Astrocyte of the hippocampus (primary cell): ENCODE measurements at places on chromosomes 3 and 15.
A peak's percentile ranks its signal among the peaks of the same experiment; 100 is the strongest.

GRCh38 chr3:134337511-134338200 is 36.6 kb downstream of the AMOTL2 start:
- peak; percentile 3 for DNase-seq

DNA sequence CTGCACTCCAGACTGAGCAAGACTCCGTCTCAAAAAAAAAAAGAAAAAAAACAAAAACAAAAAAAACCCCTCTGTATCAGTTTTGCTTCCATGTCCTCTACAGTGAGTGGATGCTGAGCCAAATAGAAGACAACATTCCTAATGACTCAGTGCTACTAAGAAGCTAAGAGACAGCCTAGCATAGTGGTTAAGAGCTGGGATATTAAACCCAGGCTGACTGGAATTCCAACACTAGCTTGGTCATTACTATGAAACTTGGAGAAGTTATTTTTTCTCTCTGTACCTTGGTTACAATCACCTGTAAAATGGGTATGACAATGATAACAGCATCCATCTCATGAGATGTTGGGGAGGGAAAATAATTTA is 60.9 kb upstream of the PYGO1 start:
- DNase-seq = peak; percentile 75

GRCh38 chr15:90646662-90647305 is 70.4 kb upstream of the BLM start:
- no peak for DNase-seq

DNA sequence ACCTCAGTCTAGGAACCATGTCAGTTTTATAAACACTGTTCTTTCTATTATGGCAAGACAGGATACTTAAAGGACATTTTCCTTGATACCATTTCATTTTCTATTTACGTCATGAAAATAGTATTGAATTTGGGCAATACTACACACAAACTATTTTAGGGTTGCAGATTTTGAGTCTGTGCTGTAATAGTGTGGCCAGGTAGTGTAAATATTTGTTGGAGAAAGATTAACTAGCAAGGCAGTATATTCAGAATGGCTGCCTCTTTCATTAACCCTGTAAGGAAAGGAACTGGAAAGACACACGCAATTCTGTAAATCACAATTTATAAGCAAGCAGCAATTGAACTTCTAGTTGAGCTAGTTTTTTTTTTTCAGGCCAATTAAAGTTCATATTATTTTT is 2.0 kb downstream of the CTXND1 start:
- no peak for DNase-seq

DNA sequence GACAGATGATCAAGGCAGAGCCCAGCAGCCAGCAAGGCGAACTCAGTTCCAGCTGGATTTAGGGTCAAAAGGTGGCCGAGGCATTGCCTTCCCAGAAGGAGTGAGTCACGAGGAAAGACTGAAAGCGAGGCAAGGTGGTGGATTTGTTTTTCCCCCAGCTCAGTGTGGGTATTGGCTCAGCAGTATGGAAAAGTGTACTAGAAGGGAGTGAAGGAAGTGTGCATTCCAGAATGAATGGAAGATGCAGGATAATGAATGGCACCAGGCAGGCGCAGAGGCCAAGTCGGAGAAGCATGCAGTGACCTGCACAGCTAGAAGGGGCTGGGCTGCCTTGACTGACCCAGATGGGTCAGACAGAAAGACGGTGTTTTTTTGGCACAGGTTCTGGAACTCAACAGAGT is 46.3 kb downstream of the FOXP1 start:
- peak; percentile 95 for DNase-seq

DNA sequence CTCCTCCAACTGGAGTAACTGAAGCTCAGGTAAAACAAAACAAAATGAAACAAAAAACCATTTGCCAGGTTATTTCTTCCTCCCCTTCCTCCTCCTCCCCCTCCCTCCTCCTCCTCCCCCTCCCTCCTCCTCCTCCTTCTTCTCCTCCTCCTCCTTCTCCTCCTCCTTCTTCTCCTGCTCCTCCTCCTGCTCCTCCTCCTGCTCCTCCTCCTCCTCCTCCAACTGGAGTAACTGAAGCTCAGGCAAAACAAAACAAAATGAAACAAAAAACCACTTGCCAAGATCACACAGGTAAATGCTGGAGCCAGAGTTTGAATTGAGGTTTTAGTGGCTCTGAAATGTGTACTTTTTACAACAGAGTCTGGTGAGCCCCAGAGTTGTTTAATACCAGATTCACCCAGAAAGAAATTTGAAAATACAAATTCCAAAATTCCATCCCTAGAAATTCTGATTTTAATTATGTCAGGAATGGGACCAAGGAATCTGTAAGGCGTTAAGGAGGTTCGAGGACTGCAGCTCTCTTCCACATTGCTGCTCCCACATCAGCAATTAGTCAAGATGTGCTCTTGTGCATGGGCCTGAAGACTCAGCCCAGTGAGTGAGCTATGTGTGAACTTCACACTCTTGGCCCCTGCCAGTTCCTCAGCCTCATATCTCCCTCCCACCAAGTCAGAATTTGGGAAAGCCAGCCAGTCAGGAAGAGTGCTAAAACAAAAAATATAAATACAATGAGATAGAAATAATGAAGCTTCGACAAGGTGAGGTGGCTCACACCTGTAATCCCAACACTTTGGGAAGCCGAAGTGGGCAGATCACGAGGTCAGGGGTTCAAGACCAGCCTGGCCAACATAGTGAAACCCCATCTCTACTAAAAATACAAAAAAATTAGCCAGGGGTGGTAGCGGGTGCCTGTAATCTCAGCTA is 31.6 kb upstream of the ZNF770 start:
- no peak for DNase-seq

DNA sequence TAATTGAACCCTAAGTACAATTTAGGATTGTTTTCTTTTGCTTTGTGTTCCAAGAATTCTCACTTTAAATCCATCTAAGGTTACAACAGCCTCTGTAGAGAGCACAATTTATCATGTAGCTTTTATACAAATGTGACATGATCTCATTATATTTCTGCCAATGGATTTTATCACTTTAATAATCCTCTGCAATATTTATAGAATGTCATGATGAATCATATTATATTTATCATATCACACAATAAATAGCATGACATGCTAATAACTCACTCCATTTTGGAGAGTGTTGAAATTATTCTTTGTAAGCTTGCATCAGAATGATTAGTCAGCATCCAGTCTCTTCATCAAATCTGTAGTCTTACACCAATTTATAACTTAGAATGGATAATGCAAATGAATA is 280.6 kb upstream of the ZNF717 start:
- DNase-seq = no peak

GRCh38 chr3:140686128-140686527 is 8.3 kb downstream of the TRIM42 start:
- DNase-seq = no peak

DNA sequence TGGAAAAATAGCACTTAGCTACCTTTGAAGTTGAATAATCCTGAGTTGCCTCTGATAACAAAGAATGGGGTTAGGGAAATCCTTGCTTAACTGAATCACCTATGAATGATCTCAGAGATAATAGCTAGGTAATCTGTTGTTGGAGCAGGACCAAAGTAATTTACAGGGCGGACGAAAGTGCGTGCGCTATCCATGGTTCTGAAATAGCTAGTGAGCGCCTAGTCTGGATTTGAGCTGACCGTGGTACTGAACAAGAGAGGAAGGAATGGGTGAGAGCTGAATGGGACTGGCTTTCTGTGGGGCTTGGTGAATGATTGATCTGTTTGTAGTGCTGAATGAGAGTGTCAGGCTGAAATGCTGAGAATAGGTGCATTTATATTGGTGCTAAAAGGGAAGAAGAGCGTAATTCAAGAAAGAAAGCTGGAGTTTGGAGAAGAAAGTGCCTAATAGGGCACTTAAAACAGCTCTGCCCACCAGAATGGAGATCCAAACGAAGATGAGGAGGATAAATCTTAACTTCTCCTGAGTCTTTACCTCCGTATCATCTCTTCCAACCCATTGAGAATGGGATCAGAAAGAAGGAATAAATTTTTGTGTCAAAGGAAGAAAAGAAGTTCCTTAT is 10.1 kb downstream of the SCN10A start:
- DNase-seq = peak; percentile 88

DNA sequence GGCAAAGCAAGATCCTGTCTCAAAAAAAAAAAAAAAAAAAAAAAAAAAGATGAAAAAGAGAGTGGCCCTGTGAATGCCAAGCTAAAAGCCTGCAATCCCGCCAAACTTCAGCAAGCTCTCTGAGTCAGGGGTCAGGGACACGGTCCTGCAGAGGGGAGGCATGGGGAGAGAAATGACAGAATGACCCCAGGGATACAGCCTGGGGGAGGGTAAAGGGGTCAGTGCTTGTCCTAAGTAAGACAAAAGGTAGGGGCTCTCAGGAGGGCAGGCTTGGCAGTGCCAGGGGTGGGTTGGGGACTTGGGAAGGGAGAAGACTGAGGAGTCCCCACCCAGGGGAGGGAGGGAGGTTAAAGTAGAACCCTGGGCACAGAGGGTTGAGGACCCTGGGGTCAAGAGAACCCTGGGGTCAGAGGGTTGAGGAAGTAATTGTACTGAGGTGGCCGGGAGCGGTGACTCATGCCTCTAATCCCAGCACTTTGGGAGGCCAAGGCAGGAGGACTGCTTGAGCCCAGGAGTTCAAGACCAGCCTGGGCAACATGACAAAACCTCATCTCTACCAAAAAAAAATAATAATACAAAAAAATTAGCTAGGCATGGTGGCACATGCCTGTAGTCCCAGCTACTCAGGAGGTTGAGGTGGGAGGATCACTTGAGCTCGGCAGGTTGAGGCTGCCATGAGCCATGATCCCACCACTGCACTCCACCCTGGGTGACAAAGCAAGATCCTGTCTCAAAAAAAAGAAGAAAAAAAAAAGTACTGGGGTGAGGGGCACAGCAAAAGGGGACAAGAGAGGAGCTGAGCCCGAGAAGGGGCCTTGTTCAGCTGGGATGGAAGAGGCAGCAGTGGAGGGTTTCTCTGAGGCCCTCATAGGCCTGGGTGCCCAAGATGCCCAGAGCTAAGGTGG is 5.2 kb upstream of the SEMA3B start:
- DNase-seq = no peak

DNA sequence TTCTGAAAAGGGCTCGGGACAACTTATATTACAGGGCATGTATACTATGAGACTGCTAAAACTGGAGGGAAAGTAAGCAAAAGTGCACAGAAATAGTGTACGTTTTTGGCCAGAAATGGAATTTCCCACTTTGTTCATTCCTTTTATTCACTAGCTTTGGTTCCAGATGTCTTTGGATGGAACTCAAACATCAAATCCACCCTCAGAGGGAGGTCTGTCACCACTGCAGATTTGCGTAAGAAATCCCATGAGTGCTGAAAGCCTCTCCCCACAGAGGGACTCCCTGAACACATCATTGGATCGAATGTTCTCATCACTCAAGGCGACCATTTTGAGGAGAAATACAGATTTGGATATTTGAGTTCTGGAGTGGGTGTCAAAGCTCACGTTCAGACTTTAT is 71.6 kb downstream of the FEM1B start:
- DNase-seq = no peak

DNA sequence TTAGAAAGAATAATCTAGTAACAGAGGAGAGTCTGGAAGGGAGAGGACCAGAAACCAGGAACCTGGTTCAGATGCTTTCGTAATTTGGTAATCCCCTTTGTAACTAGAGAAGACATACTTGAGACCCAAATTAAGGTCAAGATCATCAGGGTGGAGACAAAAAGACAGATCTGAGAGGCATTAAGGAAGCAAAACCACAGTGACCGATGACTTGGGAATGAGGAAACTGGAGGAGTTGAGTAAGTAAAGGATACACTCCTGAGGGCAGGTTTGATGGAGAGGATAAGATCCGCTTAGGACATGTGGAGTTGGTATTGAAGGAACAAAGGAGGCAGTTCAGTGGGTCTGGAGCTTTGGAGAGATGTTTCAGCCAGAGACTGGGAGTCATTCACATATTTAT is 23.6 kb upstream of the BCL2A1 start:
- no peak for DNase-seq

- peak; percentile 45 for DNase-seq
Measured at GRCh38 chr15:41965441-41966413, 6.6 kb downstream of the EHD4 start.

DNA sequence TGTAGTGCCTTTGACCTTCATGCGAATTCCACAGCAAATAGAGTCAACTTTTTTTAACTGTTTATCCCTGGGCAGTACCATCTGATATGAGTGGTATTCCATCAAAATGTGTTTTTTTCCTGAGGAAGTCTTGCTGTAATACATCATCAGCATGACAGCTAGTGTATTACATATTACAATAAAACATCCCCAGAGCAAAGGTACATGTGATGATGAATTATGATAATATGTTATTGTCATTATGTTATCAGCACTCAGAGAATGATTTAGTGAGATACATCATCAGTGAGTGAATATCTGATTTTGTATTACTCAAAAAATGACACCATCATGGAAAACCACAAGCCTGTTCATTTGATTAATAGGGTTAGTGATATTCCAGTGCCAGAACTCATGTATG is 69.7 kb upstream of the ARL6 start:
- DNase-seq = no peak

GRCh38 chr3:52134761-52135160 is 19.5 kb downstream of the POC1A start:
- no peak for DNase-seq

DNA sequence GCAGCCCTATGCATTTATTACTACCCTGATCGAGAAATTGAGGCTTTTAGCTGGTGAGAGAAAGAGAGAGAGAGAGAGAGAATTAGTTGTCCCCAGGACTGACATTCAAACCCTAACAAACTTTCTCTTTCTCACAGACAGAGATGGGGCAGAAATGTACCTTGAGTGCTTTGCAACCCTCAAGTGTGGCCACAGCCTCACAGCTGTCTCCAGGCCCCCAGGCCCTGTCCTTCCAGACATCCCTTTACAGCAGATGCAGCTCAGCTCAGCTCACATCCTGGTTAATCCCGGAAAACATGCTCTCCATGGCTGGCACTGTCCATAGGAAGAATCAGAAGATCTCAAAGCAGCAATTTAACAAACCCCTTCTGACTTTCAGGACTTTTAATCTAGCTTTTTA is 67.6 kb downstream of the DCLK3 start:
- no peak for DNase-seq

DNA sequence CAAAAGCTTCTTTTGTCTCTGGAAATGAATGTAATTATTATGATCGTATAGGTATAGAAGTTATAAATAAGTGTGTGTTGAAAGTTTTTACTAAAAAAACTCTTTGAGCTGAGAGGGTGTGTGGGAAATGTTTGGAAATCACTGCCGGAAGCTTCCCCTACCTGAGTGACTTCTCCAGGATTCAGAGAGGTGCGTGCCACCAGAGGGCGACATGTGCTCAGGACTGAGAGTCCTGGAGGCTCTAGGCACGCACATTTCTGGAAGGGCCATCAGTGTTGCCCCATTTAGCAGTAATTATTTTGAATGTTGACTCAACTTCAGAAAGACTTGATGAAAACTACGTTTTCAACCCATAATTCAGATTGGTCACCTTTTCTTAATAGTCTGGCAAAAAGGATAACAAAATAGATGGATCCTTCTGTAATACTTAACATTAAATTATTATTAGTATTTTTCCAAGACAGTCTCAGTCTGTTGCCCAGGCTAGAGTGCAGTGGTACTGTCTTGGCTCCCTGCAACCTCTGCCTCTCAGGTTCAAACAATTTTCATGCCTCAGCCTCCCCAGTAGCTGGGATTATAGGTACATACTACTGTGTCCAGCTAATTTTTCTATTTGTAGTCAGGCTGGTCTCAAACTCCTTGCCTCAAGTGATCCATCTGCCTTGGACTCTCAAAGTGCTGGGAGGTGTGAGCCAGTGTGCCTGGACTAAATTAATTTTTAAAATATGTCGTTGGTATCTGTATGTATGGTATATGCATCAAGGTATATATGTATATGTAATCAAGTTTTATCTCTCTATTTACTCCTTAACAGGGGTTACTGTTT is 34.5 kb downstream of the GPR171 start:
- peak; percentile 77 for DNase-seq

GRCh38 chr15:96345560-96346399 is 15.3 kb downstream of the NR2F2 start:
- peak; percentile 85 for DNase-seq

- DNase-seq = peak; percentile 73
Measured at GRCh38 chr15:64134345-64134829, 17.1 kb upstream of the SNX22 start.
